ENCODE measurements at places on chromosomes 1 and 21. TPM values are rescaled to one million over a fixed set of nuclear protein-coding genes. Genes with fewer than 3 reads are reported as not detected.

DNA sequence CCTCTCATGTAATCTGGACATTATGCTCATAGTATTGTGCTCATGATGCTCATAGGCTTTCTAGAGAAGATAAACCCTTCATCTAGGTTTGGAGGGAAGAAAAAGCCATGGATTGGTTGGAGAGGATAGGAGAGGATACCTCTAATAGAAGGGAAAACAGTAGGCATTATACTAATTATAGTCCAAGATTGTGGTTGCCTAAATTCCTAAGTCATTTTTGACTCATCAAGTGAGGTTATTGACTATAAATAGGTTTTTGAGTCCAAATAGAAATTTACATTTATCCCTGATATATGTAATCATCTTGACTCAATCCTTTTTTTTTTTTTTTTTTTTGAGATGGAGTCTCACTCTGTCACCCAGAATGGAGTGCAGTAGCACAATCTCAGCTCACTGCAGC lies 5.0 kb downstream of the SYT11 start:
- no peak for DNase-seq
- peaks cover under 1% of the 10 kb centered on the region for H3K36me3 ChIP-seq
- peaks cover 6% of the 10 kb centered on the region for H3K4me1 ChIP-seq
- H3K4me3 ChIP-seq, result no peak overlapping the region
- H3K27ac ChIP-seq, result no peak overlapping the region

The TMCO1 gene
- 98.3 TPM for total RNA-seq

The CD1E gene
- total RNA-seq, result not detected

The OR10Z1 gene
- not detected for total RNA-seq

- H3K36me3 ChIP-seq, result no peaks in the 10 kb centered on the region
- H3K4me3 ChIP-seq, result no peak overlapping the region
- DNase-seq, result no peak
These were observed 286.2 kb upstream of the POU3F1 start for GRCh38 chr1:38332649-38333310.
